ENCODE measurements at places on chromosomes 5 and 9. TPM values are rescaled to one million over a fixed set of nuclear protein-coding genes. Genes with fewer than 3 reads are reported as not detected.
A peak's percentile ranks its signal among the peaks of the same experiment; 100 is the strongest.

DNA sequence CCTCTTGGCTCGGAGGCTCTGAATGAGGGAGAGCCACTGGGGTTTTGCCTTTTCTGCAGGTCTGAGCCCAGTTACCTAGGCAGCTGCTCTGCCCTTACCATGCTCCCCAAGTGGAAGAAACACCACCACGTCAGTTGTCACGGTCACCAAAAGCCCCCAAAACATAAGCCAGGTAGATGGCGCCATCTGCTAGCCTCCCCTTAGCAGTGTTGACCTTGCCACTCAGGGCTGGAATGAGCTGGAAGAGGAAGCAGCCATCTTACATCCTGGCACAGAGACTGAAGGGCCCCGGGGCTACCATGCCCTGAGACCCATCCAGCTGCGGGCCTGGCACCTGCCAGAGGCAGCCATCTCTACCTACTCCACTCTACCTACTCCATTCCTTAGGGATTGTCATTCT lies 7.4 kb downstream of the ZER1 start:
- no peak for DNase-seq

- DNase-seq, result no peak
Measured at GRCh38 chr9:33765411-33765810, 29.9 kb upstream of the PRSS3 start.

- DNase-seq, result no peak
Measured at GRCh38 chr9:137431416-137431931, 8.3 kb downstream of the NOXA1 start.

GRCh38 chr5:132477784-132478365 lies 12.7 kb downstream of the IRF1 start:
- peak; percentile 76 for DNase-seq

- peak; percentile 80 for DNase-seq
Measured at GRCh38 chr9:136694163-136694871, 7.1 kb upstream of the AGPAT2 start.

GRCh38 chr5:50929174-50929573 lies 262.7 kb downstream of the PARP8 start:
- DNase-seq, result no peak

DNA sequence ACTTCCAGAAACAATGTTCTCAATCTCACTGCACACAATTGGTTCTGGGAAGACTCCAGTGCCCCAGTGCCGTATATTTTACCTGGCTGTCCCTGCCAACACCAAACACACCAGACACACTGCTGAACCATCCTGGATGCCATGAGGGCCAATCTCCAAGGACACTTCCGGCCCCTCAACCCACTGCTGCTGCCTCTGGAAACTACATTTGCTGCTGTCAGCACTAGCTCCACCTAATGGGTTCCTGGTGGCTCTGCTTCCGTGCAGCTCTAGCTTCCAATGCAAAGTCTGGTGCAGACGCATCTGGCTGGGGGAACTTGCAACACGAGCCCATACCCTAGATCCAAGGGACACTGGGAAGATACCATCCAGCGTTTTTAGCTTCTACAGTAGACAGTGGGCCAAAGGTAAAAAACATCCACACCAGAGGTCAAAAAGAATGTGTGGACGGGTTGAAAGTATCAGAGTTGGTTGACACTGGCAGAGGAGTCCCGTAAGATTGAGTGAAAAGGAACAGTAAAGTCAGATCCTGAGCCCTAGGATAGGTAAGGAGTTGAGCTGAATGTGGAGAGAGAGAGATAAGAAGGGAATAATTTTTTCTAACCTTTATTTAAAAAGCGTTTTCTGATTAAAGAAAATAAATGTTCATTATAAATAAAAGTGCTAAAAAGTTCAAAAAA lies 99.7 kb upstream of the KIF2A start:
- DNase-seq, result no peak

GRCh38 chr9:87567983-87568382 lies 70.3 kb downstream of the DAPK1 start:
- DNase-seq, result no peak

- DNase-seq, result no peak
Measured at GRCh38 chr5:73946278-73946677, 320.3 kb downstream of the ARHGEF28 start.

- no peak for DNase-seq
Measured at GRCh38 chr5:63919763-63920478, 42.3 kb downstream of the HTR1A start.

DNA sequence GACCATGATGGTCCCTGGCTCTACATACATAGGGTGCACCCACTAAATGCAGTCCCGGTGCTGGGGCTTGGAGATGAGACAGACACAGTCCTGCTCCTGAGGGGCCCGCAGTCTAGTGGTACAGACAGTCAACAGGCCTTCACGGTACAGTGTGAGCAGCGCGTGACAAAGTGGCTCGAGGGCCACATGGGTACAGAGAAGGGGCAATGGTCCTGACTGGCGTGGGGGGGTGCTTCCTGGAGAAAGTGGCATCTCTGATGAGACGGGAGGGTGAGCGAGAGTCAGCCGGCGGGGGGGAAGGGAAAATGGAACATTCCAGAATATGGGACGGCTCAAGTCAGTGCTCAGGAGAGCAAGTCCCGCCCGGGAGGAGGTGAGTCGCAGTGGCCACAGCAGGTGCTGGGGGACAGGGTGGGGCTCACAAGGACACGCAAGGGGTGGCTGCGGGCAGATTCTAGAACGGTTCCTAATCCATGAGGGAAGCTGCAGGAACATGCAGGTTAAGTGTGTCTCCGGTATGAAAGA lies 38.0 kb downstream of the WHRN start:
- DNase-seq, result no peak

GRCh38 chr5:98845878-98846277 lies 72.4 kb downstream of the RGMB start:
- no peak for DNase-seq

GRCh38 chr9:12289711-12290110 lies 403.5 kb upstream of the TYRP1 start:
- no peak for DNase-seq

- DNase-seq, result no peak
Measured at GRCh38 chr5:78562714-78563330, 85.8 kb downstream of the LHFPL2 start.

DNA sequence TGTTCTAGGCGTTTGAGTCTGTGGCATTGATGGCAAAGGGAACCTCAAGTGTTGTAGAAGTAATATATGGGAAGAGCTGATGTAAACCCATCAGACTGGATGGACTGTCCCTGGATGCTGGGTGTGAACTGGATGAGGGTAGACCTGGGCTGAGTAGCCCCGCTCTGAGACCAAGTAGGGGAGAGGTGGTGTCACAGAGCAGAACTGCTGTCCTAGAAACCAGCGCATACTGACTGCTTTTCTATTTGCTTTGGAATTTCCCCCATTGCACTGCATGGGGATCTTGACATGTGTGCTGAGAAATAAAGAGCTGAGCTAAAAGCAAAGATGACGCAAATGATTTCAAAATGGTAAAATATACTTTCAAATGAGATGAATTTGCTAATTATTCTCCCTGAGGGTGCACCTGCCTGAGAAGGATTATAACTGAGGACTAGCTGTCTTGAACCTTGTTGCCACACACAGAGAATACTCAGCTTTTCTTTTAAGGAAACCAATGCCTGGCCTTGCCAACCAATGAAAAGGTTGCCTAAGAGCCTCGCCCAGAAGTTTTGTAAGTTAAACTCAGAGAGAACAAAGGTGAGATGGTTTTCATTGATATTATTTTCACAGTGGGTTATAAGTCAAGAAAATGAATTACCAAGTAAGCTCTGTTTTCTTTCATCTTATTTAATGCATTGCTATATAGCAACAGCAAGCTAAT lies 44.8 kb downstream of the NIM1K start:
- no peak for DNase-seq

The NR5A1 gene
- total RNA-seq, result not detected

The SLC25A2 gene
- 1.4 TPM for total RNA-seq

The CRB2 gene
- total RNA-seq, result not detected

The CAMLG gene
- 31.0 TPM for total RNA-seq
